ENCODE measurements at places on chromosomes 11 and 22. TPM values are rescaled to one million over a fixed set of nuclear protein-coding genes. Genes with fewer than 3 reads are reported as not detected.
A peak's percentile ranks its signal among the peaks of the same experiment; 100 is the strongest.

DNA sequence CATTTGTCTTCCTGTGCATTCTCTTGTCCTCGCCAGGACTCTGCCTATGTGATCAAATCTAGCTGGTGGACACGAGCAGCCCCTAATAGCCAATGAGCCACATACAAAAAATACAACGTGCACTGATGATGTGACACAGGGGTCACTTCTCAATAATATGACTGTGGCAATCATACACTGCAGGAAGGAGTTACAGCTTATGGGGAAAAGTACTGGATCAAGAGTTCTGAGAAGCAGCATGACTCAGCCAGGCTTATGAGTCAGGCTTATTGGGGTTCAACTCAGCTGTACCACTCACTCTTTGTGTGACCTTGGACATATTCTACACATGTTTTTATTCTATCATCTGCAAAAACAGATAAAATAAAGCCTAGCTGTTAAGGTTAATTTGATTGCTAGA lies 889.4 kb upstream of the TENM4 start:
- no peak overlapping the region for H3K4me3 ChIP-seq
- no peak overlapping the region for H3K27ac ChIP-seq
- no peak for DNase-seq
- peaks cover 10% of the 10 kb centered on the region for H3K4me1 ChIP-seq

- H3K4me1 ChIP-seq = no peaks in the 10 kb centered on the region
- DNase-seq = no peak
- no peaks in the 10 kb centered on the region for H3K36me3 ChIP-seq
- H3K27ac ChIP-seq = no peak overlapping the region
- no peaks in the 10 kb centered on the region for H3K27me3 ChIP-seq
Measured at GRCh38 chr11:69495441-69496201, 14.2 kb downstream of the LINC01488 start.

DNA sequence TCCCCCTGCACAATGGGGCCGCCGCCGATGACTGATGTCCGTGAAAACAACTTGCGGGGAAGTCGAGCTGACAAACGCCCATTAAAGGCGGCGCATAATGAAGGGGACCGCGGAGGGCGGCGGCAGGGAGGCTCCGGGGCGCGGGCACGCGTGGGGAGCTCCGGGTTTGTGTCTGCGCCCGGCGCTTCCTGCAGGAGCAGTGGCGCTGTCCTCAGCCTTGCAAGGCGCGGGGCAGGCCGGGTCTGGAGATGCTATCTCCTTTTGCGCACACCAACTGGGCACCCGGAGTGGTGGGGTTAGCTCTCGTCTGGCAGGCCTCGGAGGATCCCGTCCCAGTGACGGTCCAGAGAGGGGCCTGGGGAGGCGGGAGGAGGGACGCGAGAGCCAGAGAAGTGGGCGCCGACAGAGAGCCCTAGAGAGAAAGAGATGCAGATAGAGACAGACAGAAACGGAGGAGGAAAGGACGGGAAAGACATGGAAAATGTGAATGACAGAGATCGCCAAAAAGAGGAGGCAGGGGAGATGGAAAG lies 390 bp upstream of the FGF3 start:
- no peak overlapping the region for H3K4me3 ChIP-seq
- no peaks in the 10 kb centered on the region for H3K4me1 ChIP-seq
- H3K27me3 ChIP-seq = peaks cover 60% of the 10 kb centered on the region
- no peaks in the 10 kb centered on the region for H3K36me3 ChIP-seq
- H3K27ac ChIP-seq = no peak overlapping the region
- DNase-seq = peak; percentile 57

DNA sequence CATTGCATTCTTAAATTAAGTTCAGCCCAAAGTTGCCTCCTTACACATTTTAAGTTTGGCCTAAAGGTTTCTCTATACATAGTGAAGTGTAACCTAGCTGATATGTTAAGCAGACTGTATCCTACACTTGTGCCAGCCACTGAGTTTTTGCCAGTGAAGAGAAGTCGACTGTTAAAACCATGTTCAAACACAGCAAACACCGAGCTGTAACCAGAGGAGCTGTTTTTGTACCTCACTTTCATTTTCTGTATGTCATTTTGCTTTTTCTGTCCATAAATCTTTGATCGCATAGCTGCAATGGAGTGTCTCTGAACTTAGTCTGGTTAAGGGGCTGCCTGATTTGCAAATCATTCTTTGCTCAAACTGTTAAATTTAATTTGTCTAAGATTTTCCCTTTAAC lies 403.7 kb downstream of the LUZP2 start:
- H3K4me3 ChIP-seq = no peak overlapping the region
- H3K27me3 ChIP-seq = no peaks in the 10 kb centered on the region
- no peak for DNase-seq
- H3K36me3 ChIP-seq = peaks cover 14% of the 10 kb centered on the region
- H3K27ac ChIP-seq = no peak overlapping the region
- H3K4me1 ChIP-seq = no peaks in the 10 kb centered on the region

DNA sequence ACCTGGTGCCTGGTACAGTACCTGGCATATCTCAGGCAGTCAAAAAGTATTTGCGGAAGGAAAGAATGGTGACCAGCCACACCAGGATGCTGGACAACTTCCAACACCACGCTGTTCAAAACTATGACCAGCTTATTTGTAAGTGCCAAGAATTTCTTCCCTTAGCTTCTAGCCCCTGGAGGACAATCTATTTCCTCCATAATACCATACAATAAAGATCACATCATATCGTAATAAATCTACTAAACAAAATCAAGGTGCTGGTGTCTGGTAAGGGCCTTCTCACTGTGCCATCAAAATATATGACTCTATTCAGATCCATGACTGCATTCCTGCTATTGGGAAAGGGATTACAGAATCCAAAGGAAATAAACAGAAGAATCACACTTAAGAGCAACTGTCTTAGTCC lies 51.5 kb downstream of the ALG9 start:
- H3K4me1 ChIP-seq = peaks cover 4% of the 10 kb centered on the region
- H3K4me3 ChIP-seq = no peak overlapping the region
- H3K36me3 ChIP-seq = no peaks in the 10 kb centered on the region
- no peak for DNase-seq
- H3K27ac ChIP-seq = no peak overlapping the region

PATZ1 gene
- total RNA-seq = 118 TPM

All from H9 (cell line).